Fibroblast of skin of back (primary cell): ENCODE measurements at places on chromosomes 16 and 17.
A peak's percentile ranks its signal among the peaks of the same experiment; 100 is the strongest.

DNA sequence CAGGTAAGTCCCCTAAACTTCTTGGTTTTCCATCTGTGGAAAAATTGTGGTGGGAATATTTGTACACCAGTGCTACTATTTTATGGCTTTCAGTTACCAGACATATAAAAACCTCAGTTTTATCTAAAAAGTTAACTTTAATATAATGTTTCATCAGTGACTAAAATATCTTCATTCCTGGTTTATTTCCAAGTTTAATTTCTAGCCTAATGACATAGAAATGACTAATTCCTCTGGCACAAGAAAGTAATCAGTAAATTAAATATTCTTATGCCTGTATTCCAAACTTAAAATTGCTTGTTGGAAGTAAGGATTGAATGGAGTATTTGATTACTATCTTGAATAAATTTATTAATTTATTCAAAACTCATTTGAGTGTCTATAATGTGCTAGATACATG, 757.0 kb downstream of the CDH11 start:
- DNase-seq: no peak

DNA sequence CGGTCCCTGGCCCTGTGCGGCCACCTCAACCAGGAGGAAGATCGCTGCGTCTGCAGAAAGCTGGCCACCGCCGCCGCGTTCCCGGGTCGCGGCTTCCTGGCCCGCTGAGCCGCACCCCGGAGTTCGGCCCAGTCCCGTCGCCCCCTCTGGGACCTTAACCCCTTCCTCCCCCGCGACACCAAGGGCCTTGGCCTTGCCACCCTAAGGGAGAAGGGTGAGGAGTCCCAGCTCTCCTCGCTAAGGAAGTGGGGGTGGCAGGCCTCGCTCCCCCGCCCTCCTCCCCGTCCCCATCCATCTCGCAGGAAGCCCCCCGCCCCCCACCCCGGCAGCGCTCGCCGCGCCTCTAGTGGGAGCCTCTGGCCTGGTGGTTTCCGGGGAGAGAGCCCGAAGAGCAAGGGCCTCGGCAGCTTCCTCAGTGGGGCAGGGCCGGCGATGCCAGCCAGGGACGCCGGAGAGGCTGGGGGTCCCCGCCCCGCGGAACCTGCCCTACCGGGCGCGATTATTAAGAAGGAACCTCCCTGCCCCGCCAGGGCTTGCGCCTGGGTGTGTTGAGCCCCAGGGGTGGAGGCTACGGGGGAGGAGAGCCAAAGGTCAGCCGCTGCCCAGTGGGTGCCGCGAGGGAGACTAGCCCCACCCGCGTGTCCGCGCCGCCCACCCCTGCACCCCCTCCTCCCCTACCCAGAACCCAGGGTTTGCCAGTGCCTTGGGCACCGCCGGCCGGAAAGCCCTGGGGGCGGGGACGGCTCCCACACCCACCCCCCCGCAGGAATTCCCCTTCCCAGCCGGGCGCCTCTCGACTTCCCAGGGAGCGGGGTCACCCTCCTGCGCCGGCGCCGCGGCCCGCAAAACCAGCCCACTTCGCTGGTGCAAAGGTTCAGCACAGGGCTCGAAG, 6.8 kb downstream of the CBX4 start:
- DNase-seq: no peak

DNA sequence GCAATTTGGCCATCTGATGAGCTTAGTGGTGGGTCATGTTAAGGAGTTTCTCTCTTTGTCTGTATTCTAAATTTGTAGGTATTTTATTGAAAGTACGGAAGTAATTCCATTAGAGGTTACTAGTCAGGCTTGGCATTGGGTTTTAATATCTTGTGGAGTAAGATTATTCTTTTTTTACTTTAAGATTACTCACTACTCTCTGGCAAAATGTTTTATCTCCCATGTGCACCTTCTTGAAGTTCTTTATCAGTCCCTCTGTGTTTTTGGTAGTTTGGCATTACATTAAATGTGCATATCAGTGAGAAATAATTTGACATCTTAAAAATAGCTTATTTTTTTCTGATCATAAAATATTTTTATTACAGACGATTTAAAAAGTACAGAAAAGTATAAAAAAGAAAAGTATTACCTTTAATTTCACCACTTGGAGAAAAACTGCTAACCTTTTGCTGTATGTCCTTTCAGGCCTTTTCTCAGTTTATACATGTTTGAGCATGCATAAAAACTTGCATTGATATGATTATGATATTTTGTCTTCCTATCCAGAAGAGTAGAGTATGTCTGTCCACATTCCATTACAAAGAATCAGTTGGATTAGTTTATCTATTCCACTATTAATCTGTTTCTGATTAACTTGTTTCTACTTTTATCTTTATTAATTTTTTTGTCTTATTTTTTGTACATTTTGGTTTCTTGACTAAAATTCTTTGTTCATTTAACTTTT, 198.3 kb downstream of the SPECC1 start:
- no peak for DNase-seq

DNA sequence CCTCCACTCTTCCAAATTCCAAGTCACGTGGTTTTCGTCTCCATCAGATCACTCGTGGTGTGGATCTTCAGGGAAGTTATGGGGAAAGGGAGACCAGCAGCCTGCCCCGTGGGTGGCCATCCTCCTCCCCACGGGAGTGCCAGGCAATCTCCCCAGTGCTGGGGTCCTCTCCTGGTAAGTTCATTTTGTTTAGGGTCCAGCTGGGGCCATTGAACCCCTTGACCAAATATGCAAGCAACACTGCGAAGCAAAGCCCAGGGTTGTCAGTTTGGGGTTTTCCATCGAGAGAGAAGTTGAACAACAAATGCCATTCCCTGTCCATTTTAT, 4.1 kb upstream of the LCMT1 start:
- no peak for DNase-seq

DNA sequence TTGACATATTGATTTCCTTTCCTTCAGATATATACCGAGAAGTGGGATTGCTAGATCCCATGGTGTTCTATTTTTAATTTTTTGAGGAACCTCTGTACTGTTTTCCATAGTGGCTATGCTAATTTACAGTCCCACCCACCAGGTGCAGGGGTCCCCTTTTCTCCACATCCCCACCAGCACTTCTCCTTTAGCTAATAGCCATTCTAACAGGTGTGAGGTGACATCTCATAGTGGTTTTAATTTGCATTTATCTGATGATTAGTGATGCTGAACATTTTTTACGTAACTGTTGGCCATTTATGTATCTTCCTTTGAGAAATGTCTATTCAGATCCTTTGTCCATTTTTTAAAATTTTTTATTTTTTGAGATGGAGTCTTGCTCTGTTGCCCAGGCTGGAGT, 93.9 kb downstream of the SDR42E1 start:
- no peak for DNase-seq

- DNase-seq: peak; percentile 22
Observed at GRCh38 chr16:2372684-2373083, 32.2 kb upstream of the ABCA3 start.

- DNase-seq: no peak
Observed at GRCh38 chr17:81335773-81336157, 40.7 kb upstream of the SLC38A10 start.

GRCh38 chr17:40903129-40903847, 18.2 kb upstream of the KRT20 start:
- peak; percentile 68 for DNase-seq

DNA sequence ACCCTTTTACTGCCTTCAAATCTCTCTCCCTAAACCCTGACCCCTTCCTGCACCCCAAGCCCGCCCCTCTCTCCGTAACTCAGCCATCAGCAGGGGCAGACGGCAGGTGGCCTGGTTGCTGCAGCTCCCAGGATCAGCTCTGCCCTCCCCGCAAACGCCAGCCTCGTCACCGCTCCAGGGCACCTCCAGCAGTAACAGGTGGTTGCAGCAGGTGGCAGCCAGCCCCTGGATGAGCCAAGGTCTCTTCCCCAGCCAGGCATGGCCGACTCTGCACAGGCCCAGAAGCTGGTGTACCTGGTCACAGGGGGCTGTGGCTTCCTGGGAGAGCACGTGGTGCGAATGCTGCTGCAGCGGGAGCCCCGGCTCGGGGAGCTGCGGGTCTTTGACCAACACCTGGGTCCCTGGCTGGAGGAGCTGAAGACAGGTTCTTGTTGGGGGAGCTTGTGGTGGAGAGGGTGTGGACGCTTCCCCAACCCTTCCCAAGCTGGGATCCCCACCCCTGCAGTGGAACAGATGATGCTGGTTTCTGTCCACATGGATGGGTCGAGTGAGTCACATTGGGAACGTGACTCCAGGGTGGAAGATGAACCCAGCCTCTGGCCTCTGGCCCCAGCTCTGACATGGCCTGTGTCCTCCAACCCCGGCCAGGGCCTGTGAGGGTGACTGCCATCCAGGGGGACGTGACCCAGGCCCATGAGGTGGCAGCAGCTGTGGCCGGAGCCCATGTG, 558 bp downstream of the HSD3B7 start:
- no peak for DNase-seq

- no peak for DNase-seq
Observed at GRCh38 chr17:77186141-77186604, 45.4 kb downstream of the SEC14L1 start.

DNA sequence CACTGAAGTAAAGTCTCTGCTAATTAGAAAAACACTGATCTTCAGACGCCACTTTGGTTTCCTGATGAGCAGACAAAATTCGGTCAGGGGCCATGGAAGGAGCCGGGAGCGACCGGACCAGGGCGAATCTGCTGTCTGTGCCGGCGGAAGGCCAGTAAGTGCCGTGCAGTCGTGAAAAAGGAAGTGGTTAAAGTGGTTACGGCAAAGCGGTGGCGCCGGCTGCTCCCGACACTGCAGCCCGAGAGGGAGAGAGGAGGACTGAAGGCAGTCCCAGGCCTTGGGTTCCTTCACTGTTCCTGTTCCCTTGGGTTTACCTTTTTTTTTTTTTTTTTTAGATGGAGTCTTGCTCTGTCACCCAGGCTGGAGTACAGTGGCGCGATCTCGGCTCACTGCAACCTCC, 17.3 kb upstream of the HEXD start:
- peak; percentile 53 for DNase-seq

GRCh38 chr16:2827831-2828520, 2.1 kb upstream of the ZG16B start:
- no peak for DNase-seq

GRCh38 chr17:46208997-46209396, 15.8 kb upstream of the KANSL1 start:
- no peak for DNase-seq

- DNase-seq: peak; percentile 66
Observed at GRCh38 chr16:30637944-30638343, 12.8 kb upstream of the PRR14 start.

- DNase-seq: peak; percentile 36
Observed at GRCh38 chr16:67967183-67967957, 1.1 kb downstream of the SLC12A4 start.

DNA sequence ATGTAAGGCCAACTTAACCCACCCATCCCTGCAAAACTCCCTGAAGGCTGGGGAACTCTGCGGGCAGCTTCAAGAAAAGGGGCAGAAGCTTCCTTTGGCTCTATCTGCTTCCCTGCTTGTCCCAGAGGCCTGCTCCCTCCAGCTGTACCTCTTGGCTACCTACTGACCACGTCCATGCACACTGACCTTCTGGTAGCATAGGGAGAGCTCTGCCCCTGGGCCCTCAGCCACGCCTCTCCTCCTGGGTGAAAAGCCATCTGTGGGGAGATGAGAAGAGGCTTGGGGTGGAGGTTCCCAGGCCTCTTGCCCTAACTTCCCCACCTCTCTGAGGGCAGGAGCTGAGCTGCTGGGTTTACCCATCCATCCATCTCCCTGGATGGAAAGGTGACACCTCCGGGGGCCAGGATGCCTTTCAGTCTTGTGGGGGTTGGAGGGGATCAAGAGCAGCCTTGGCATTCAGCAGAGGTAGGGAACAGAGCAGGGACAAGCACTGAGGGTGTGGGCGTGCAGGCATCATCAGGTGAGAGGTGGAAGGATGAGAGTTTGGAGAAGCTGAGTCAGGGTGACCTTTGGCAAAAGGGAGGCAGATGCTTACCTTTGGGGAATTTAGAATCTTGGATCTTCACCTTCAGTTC, 23.4 kb upstream of the MFSD6L start:
- no peak for DNase-seq

- DNase-seq: no peak
Observed at GRCh38 chr16:76276745-76277438, at the start of gene CNTNAP4. Gene CNTNAP4 (plus strand): TSS chr16:76277401. CDS start chr16:76277663, 262 bp downstream.

GRCh38 chr17:2690165-2691068, 21.1 kb downstream of the CLUH start:
- DNase-seq: no peak

DNA sequence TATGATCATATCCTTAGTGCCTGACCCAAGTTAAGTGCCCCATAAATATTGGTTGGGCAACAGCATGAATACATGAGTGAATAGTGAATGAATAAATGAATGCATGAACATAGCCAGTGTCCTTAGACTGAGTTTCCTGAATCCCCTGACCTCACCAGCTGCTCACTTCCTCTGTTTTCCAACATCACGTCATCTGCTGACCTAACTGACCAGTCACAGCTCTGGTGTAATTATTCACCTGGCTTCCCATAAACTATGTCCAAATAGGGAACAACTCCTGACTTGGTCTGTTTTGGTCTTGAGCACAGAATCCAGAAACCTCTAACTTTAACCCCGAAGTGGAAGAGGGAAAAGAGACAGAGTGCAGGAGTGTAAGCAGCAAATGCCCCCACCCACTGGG, 83.4 kb downstream of the ASIC2 start:
- no peak for DNase-seq

GRCh38 chr17:40459636-40460603, 16.7 kb downstream of the IGFBP4 start:
- no peak for DNase-seq

DNA sequence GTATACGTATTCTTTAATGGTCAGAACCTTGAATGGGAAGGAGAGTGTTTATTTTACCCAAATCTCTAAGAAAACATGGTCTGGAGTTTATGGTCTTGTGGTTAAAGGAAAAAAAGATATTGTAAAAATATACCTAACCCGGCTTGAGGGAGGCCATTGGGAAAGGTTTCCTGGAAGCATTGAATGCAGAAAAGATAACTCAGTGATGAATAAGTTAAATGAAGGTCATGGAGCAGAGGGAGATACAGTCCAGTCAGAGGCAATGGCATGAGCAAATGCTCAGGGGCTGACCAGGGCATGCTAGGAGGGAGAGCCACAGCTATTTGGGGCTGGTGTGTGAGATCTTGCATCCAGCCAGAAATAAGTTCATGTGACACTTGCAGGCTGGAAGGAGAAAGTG, 430.4 kb upstream of the CDH5 start:
- DNase-seq: no peak

DNA sequence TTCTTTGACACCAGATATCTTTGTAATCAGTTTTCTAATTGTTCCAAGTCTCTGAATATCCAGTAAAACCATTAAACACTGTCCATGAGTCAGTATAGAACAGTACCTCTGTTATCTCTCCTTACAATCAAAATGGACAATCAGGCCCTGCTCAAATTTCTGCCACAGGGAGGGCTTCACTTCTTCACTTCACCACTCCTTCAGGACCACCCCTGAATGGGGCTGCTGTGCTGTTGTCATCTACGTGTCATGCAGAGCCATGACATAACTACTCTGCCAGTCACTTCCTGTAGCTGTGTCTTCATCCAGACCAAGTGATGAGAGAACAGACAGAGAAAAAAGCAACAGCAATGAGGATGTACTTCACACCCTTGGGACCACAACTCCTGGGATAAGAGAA, 116.9 kb downstream of the TANC2 start:
- DNase-seq: peak; percentile 35

DNA sequence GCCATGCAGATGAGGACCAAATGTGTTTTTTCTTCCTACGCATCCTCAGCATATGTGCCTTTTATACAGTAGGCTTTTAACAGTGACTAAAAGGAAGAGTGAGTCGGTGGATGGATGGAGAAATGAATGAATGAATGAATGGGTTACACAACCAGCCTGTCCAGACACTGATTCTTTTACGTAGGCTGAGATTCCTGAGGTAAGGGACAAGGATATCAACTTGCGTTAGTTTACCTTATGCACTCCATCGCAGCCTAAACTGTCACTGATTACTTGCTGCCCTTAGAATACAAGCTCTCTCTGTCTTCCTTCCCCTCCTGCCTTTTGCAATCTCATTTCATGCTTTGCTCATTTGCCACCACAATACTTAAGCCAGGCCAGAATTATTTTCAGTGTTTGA, 59.0 kb downstream of the RBFOX1 start:
- DNase-seq: no peak
